Fibroblast of lung (primary cell): ENCODE measurements at places on chromosomes 3 and 15. TPM values are rescaled to one million over a fixed set of nuclear protein-coding genes. Genes with fewer than 3 reads are reported as not detected.

Gene SAMD7
- total RNA-seq: not detected in 2 replicates

Gene PLA2G4F
- not detected in 2 replicates for total RNA-seq

Gene PIGBOS1
- total RNA-seq: 7.4 and 10.9 TPM in 2 replicates

Gene AGBL1
- total RNA-seq: not detected in 2 replicates

Gene FETUB
- not detected in 2 replicates for total RNA-seq

Gene ISLR
- total RNA-seq: 14.0 and 17.7 TPM in 2 replicates

Gene PLAAT1
- not detected in 2 replicates for total RNA-seq

Gene DLL4
- under 0.01 TPM in 2 replicates for total RNA-seq

Gene TMEM266
- total RNA-seq: 0.26 and 0.33 TPM in 2 replicates

DNA sequence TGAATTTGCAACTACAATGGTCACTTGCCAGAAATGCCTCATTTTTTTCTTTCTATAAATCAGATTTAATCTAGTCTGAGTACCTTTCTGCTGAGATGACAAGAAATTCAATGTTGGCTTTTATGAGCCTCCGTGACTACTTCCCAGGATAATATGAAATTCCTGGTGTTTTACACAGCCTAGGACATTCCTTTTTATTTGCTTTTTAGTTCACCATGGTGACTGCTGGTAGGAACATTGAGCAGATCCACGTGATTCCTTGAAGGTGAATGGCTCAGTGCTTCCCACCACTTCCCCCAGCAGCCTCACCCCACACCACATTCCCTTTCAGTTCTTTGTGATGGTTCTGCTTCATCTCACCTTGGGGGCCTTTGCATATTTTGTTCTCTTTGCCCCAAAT is 4.3 kb upstream of the NPTN start:
- H3K36me3 ChIP-seq: no peaks in the 10 kb centered on the region
- peaks cover 10% of the 10 kb centered on the region for H3K4me1 ChIP-seq
- H3K4me3 ChIP-seq: no peak overlapping the region

- no peaks in the 10 kb centered on the region for H3K27me3 ChIP-seq
- H3K36me3 ChIP-seq: peaks cover 2% of the 10 kb centered on the region
- H3K4me3 ChIP-seq: no peak overlapping the region
Measured at GRCh38 chr3:48568476-48568875, 4.9 kb upstream of the UCN2 start.

DNA sequence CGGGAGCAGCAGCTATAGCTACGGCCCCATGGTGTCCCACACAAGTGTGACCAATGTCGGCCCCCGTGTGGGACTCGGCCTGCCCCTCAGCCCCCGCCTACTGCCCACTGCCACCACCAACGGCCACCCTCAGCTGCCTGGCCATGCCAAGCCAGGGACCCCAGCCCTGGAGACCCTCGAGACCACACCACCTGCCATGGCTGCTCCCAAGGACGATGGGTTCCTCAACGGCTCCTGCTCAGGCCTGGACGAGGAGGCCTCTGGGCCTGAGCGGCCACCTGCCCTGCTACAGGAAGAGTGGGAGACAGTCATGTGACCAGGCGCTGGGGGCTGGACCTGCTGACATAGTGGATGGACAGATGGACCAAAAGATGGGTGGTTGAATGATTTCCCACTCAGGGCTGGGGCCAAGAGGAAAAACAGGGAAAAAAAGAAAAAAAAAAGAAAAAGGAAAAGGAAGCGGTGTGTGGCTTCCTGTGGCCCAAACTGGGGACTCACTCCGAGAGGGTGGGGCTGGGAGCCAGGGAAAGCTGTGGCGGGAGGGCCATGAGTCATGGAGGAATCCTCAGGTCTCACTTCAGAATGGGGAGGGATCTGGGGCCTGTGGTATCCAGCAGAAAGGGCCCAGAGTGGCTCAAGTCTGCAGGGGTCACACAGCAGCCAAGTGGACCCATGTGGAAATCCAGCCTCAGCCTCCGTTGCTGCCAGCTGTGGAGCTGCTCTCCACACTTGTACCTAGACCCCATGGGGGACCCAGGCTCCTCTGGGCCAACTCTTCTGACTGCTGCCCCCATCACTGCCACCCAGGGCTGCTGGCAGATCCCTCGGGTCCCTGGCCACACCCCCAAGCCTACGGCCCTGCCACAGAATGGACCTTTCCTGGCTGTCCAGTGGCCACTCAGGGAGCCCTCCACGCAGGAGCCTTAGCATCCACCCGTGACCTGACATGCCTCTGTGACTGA is 26.1 kb downstream of the PTH1R start:
- no peak overlapping the region for H3K4me3 ChIP-seq
- peaks cover 6% of the 10 kb centered on the region for H3K27me3 ChIP-seq
- H3K4me1 ChIP-seq: peaks cover 4% of the 10 kb centered on the region

GRCh38 chr3:113035387-113035982 is 44.7 kb downstream of the GTPBP8 start:
- H3K36me3 ChIP-seq: no peaks in the 10 kb centered on the region
- no peak overlapping the region for H3K4me3 ChIP-seq
- peak; percentile 42 for DNase-seq
- no peak overlapping the region for H3K27ac ChIP-seq

DNA sequence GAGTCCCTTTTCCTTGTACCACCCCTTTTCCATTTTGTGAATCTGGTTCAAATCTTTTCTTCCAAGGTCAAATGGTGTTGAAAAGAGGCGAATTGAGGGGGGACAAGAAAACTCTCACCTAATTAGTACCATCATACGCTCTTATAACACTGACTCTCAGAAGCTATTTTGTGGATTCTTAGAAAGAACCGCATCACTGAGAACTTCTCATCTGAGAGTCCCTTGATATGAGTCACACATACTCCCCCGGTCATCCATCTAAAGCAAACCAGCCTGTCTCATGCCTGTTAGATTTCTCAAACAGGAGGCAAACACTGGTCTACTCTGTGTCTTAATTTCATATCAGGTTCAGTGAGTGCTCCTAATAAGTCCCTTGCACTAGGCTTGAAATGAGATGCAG is 76.5 kb upstream of the SPRED1 start:
- H3K36me3 ChIP-seq: no peaks in the 10 kb centered on the region
- no peak overlapping the region for H3K27ac ChIP-seq
- no peaks in the 10 kb centered on the region for H3K4me1 ChIP-seq
- DNase-seq: peak; percentile 47
- no peak overlapping the region for H3K4me3 ChIP-seq
- no peaks in the 10 kb centered on the region for H3K27me3 ChIP-seq

DNA sequence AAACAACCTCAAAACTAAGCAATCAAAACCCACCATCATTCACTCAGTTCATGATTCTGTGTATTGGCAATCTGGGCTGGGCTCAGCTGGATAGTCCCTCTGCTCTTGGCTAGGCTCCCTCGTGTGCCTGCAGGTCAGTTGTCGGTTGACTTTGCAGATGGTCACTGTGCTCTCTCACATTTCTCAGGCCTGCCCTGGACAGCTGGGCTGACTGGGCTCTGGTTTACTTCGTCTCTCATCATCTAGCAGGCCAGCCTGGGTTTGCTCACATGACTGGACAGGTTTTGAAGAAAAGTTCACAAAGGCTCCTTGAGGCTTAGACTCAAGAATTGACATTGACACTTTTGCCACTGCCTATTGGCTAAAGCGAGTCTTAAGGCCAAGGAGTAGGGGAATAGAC is 105.0 kb upstream of the CTNNB1 start:
- no peaks in the 10 kb centered on the region for H3K36me3 ChIP-seq
- no peak overlapping the region for H3K27ac ChIP-seq
- DNase-seq: no peak
- H3K4me1 ChIP-seq: no peaks in the 10 kb centered on the region

GRCh38 chr15:75114796-75115195 is 86.9 kb upstream of the C15orf39 start:
- H3K36me3 ChIP-seq: no peaks in the 10 kb centered on the region
- DNase-seq: no peak
- no peak overlapping the region for H3K27ac ChIP-seq
- no peaks in the 10 kb centered on the region for H3K4me1 ChIP-seq
- H3K4me3 ChIP-seq: no peak overlapping the region

- no peaks in the 10 kb centered on the region for H3K27me3 ChIP-seq
- no peak for DNase-seq
- no peaks in the 10 kb centered on the region for H3K36me3 ChIP-seq
- H3K27ac ChIP-seq: no peak overlapping the region
Measured at GRCh38 chr3:102238362-102238761, 196.5 kb upstream of the ZPLD1 start.

GRCh38 chr3:12793701-12794100 is 2.8 kb upstream of the CAND2 start:
- no peaks in the 10 kb centered on the region for H3K36me3 ChIP-seq
- no peaks in the 10 kb centered on the region for H3K4me1 ChIP-seq
- H3K4me3 ChIP-seq: no peak overlapping the region
- no peak overlapping the region for H3K27ac ChIP-seq
- no peak for DNase-seq

DNA sequence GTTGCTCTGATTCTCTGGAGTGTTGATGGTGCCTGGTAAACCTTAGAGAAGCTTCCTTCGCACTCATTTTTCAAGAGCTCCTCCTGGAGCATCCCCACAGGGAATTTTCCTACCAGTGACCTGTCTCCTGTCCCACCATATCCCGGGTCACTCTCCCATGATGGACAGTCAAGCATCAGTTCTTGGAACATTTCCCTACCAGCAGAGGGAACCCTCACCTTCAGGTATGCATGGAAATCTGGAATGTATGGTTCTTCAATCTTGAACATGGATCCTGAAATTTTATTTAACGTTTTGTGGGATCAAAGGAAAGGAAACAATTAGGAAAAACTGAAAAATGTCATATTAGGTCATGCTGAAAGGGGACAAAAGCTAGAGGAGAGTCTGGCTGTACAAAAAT is 153.8 kb downstream of the SPATA16 start:
- DNase-seq: no peak
- H3K4me1 ChIP-seq: no peaks in the 10 kb centered on the region
- H3K4me3 ChIP-seq: no peak overlapping the region
- no peaks in the 10 kb centered on the region for H3K27me3 ChIP-seq
- H3K27ac ChIP-seq: no peak overlapping the region
- H3K36me3 ChIP-seq: no peaks in the 10 kb centered on the region

DNA sequence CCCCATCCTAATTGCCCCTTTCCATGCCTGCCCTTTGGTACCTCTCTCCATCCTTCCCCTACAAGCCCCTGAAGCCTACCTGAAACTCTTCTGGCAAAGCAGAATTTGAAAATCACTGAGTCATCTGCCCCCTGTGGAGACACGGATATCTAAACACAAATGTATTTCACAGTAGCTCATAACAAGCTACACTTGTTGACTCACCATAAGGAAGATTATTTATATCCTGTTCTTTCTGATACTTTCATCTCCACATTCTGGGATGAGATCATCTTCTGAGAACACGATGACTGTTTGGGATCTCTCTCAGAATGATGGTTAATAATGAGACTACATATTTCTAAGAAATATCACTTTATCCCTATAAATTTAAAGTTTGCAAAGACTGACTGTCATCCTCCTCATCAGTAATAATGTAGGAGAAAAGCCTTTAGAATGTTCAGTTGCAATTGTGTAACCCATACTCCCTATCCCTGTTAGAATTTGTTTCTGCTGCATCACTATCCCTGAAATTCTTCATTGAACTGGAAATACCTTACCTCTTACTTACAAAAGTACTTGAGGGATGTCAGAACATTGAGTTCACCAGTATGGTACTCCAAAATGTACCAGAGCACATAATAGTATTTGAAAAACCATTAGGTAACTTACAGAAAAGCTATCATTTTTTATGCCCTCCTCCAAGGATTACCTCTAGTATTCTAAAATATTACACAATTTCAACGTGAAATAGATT is 116.1 kb upstream of the IL12A start:
- no peak overlapping the region for H3K4me3 ChIP-seq
- peak; percentile 84 for DNase-seq
- H3K4me1 ChIP-seq: peaks cover 13% of the 10 kb centered on the region
- peak overlapping the region; percentile 60 for H3K27ac ChIP-seq

DNA sequence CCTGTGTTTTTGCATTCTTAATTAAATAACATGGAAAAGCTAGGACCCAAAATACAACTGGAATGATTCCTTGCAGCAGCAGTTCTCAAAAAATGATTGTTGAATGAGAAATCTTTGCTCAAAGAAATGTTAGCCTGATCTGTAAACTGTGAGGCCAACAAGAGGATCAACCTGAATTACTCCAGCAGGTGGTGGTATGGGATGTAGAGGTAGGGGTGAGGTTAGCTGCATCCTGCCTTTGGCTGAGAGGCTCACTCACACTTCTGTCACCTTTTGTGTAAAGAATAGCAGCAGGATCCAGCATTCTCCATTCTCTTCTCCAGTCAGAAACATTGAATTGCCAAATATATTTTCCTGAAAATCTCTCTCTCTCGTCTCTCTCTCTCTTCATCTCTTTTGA is 26.5 kb upstream of the FAM98B start:
- no peak overlapping the region for H3K4me3 ChIP-seq
- no peak for DNase-seq
- H3K36me3 ChIP-seq: no peaks in the 10 kb centered on the region
- no peaks in the 10 kb centered on the region for H3K4me1 ChIP-seq
- H3K27ac ChIP-seq: no peak overlapping the region

DNA sequence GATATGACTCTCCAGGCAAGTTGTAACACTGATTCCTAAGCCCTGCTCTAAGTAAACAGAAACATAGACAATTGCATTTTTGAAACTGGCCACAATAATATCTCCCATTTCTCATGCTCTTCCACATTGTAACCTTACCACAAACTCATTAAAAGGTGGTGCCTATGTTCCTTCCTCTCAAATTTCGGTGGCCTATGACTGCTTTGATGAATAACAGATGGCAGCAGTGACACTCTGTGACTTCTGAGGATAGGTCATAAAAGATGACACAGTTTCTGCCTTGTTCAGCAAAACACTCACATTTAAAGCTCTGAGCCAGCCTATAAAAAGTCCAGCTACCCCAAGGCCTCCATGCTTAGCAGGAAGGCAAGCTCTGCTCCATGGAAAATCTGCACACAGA is 195.2 kb downstream of the EFHB start:
- H3K4me1 ChIP-seq: no peaks in the 10 kb centered on the region
- no peak overlapping the region for H3K4me3 ChIP-seq
- H3K36me3 ChIP-seq: no peaks in the 10 kb centered on the region
- no peak for DNase-seq

DNA sequence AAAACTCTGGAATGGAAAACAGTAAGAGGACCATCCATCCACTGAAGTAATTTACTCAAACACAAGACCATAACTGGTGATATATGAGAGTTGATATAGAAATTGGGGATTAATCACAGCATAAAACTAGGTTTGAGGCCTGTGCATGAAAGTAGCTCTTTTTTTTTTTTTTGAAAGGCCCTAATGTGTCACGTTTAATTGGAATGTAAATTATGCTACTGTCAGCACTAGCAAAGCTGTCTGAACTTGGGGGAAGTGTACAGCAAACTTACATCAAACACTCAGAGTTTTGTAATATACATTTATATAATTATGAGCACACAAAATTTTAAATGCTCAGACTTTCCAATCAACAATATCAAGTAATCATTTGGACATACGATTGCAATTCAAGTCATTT is 154.1 kb downstream of the GREM1 start:
- H3K4me3 ChIP-seq: no peak overlapping the region
- peaks cover 27% of the 10 kb centered on the region for H3K4me1 ChIP-seq
- peak overlapping the region; percentile 87 for H3K27ac ChIP-seq
